ENCODE measurements at places on chromosomes 7 and 10. TPM values are rescaled to one million over a fixed set of nuclear protein-coding genes. Genes with fewer than 3 reads are reported as not detected.

Gene CYP3A5
- total RNA-seq: not detected

Gene GIMAP1
- total RNA-seq: 6.2 TPM

Gene MOGAT3
- total RNA-seq: not detected

Gene CNPY1
- total RNA-seq: not detected
